Progenitor cell of endocrine pancreas (in vitro differentiated cells): ENCODE measurements at places on chromosomes 7 and 10. TPM values are rescaled to one million over a fixed set of nuclear protein-coding genes. Genes with fewer than 3 reads are reported as not detected.
A peak's percentile ranks its signal among the peaks of the same experiment; 100 is the strongest.

GRCh38 chr7:9023675-9024294 is 590.4 kb downstream of the NXPH1 start:
- no peak for DNase-seq

DNA sequence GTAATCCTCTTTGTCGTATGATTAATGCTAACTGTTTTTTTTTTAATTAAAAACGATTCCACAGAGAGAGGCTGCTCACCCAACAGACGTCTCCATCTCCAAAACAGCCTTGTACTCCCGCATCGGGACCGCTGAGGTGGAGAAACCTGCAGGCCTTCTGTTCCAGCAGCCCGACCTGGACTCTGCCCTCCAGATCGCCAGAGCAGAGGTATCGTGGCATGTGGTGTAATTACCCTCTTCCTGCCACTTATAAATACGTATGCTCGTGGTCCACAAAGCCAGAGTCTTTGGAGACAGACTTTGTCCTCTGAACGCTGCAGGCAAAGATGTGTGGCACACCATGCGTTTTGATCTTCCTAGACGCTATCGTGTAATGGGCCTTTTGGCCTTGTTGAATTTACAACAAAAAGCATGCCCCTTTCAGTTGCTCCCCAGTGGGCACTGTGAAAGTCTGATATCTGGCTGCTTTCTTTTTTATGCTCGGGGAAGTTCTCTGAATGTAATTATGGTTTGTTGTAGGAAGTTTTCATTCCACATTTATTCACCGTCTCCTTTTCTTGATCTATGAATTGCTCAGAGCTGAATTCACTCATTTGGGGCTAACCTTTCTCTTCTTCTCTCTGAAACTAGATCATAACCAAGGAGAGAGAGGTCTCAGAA is 33.6 kb upstream of the BTBD16 start:
- DNase-seq: no peak

DNA sequence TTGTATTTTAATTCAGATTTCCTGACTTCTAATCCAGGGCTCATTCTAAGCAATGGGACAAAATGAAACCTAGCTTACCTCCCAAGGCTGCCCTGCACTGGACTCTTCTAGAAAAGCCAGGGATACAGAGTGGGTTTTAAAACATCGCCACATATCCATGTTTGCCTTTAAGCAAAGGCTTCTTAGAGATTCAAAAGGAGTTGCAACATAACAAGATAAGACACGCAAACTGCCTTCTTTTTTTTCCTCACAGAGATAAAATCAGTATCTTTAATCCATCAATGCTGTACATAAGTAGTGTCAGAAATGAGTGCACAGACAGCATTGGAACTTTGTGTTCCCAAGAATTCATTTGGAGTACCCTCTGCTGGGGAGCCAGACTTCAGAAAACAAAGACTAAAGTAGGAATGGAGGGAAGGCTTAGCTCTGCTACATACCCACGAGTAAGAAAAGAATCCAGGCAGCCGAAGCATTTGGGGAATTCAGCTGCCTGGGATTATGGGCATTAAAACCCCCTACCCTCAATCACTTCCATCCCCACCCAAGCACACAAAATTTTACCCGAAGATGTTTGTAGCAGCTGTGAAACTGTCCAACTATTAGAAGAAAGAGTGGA is 427.8 kb downstream of the ARL4A start:
- no peak for DNase-seq

The CPEB3 gene
- total RNA-seq: 2.1 and 2.3 TPM in 2 replicates

DNA sequence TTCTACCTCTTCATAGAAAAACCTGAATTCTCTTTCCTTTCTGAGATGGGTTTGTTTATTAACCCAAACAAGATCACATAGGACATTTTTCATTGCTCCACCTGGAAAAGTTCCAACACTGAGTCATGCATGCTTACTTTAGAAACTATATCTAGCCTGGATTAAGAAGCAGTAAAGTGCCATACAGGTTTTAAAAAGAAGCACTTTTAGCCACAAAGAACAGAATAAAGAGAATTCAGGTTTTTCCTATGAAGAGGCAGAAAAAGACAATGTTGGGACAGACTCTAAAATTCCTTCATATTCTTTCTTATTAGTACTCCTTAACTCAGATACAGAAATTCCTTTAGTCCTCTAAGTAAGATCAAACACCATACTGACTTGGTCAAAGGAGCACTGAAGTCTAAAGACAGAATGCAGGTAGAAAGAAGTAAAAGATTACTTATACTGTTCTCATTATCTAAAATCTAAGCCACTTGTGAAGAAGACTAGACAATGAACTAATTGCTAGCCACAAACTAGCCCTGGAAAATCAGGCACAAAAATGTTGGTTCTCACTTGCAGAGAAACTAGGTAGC is 241.3 kb downstream of the ANK3 start:
- DNase-seq: no peak

- DNase-seq: no peak
Measured at GRCh38 chr7:128108641-128109423, 77.6 kb upstream of the LRRC4 start.

The CLDN4 gene
- total RNA-seq: 172 and 183 TPM in 2 replicates

DNA sequence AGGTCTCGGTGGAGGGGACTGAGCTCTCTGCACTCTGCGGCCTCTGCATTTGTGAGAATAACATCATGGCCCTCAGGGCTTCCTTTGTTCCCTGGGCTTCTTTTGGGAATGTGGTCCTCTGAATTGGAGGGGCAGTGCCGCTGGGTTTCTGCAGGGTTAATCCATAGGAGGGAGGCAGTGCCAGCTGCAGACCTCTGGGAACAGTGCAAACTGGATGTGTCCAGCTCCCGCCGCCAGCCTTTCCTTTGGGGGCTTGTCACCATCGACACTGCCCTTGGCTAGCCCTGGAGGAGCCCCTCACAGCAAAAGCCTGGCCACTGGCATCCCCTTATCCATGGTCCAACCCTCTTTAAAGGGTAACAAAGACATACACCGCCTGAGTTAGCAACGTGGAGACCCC is 174.0 kb downstream of the WDR37 start:
- DNase-seq: no peak

DNA sequence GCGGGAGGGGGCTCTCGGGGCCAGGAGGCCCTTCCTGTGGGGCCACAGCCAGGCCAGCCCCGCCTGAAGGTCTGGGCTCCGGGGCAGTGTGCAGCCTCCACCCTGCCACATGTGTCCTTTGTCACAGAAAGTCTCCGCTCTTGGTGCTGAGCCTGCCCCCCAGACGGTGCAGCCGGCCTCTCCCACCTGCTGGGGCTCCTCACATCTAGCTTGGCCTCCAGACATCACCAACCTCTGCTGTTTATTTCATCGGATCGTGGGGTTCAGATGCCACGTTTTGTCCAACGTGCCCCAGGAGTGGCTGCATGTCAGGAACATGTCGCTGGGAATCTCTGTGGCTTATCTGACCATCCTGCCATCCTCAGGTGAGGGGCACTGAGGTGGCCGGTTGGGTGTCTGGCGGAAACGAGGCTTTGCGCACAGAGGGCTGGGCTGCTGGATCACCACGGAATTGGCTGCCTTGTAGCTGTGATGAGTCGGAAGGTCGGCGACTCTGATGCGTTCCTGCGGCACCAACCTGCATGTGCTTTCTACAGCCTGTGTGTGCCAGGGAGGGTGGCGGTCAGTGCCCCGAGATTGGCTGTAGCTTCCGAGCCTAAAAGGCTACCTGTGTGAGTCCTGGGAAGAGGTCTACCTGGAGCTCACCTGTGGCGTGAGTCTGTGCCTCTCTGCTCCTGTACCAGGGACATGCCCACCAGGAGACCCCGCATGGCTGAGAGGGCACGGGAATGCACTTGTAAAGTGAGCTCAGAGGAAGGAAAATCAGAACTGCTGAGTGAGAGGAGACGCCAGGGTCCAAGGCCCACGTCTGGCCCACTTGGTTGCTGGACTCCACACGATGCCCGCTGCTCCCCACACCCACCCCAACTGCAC is 316.4 kb downstream of the DNAJB6 start:
- no peak for DNase-seq

GRCh38 chr7:39951226-39952194 is 1.5 kb downstream of the CDK13 start:
- DNase-seq: peak; percentile 59

DNA sequence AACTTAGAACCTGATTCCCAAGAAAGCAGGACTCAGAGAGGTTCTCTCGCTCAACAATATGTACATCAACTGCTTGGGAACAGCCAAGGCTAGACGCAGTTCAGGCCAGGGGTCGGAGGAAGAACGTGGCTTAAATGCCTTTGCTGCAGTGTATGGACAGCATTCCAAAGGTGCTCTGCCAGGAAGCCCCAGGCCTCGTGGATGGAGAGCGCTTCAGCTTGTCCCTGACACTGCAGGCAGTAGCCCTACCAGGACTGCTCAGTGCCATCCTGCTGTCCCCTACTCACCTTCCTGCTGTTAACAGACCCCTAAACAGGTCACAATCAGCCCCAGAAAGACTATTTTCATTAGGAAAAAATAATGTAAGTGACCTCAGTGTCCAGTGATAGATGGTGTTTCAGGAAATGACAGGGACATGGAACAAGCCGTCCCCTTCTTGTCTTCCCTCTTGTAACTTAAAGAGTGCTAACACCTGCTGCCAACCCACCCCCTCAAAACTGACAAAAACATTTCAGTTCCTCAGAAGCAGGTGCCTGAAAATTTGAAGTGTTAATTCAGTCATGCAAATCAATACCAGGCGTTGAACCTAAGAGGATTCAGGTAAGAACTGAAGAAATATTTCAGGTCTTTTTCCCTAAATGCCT is 16.5 kb downstream of the CREB3L2 start:
- no peak for DNase-seq

The SPDYE18 gene
- 0.60 and 0.93 TPM in 2 replicates for total RNA-seq

DNA sequence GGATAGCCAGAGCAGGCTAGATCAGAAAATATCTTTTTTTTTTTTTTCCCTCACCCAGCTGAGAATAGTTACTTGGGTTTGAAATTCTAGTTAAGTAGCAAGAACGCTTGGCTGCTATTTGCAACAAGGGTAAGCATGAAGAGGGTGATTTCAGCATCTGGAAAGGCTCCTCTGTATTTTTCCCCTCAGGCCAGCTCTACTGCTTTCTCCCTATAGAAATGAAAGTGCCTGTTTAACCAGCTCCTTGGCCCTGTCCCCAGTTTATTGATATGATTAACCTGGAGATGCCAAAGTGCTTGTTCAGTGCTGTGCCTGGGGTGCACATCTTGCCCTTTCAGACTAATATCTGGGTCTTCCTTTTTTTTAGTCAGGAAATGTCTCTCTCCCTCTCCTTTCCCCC is 37.1 kb downstream of the AP3M1 start:
- DNase-seq: no peak

DNA sequence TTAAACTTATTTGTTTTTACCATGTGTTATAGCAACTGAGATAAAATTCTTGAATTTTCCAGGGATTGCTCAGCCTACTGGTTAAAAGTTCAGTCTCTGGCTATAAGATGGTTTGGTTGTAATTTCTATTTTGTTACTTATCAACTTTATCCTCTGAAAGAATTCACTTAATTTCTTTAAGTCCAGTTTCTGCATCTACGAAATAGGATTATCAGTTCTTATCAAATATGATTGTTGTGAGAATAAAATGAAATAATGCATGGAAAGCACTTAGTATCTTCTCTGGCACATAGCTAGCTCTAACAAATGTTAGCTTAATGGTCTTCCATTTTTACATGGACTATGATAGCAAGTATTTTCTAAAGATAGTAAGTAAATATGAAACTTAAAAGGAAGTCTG is 53.3 kb downstream of the SEMA3D start:
- DNase-seq: no peak

DNA sequence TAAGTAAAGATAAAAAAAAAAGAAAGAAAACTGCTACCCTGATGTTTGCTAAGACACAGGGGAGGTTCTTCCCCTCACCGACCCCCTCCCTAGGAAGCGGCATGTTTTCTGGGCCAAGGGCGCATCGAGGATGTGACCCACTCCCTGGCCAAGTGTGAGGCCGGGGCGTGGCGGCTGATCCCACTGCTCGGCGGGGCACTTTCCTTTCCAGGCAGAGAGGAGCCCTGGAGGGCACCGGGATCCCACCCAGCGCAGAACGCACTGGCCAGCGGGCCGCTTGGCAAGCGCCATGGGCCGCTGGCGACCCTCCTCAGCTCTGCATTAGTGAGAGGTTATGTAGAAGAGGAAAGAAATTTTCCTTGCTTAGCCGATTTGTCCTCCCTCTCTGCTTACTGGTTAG is 93.4 kb downstream of the ZNF736 start:
- no peak for DNase-seq

DNA sequence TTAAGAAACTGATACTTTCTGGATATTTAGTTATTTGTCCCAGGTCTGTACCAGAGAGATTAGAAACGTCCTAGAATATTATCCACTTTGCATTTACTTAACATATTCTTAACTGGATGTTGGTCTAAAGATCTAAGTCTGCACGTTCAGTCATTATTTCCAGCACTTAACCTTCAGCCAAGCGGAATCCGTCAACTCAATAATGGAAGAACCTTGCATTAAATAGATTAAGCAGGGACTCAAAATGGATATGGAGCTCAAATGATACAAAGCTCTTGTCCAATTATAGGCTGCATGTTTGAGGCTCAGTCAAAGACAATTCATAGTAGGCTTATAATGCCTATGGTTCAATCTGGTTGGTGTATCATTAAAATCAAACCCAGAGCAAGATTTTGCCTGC is 162.9 kb downstream of the SEMA3D start:
- no peak for DNase-seq

The SNX10 gene
- total RNA-seq: 9.2 and 10.0 TPM in 2 replicates
